NCI-H69 (cell line): ENCODE measurements at places on chromosomes 13 and 19.

- DNase-seq, result peak; percentile 79
Measured at GRCh38 chr13:71864986-71865873, 1.8 kb downstream of the DACH1 start.

- DNase-seq, result no peak
Measured at GRCh38 chr13:90605664-90606063, 741.8 kb upstream of the MIR17HG start.

GRCh38 chr19:56980906-56981305, 138.9 kb upstream of the USP29 start:
- no peak for DNase-seq

DNA sequence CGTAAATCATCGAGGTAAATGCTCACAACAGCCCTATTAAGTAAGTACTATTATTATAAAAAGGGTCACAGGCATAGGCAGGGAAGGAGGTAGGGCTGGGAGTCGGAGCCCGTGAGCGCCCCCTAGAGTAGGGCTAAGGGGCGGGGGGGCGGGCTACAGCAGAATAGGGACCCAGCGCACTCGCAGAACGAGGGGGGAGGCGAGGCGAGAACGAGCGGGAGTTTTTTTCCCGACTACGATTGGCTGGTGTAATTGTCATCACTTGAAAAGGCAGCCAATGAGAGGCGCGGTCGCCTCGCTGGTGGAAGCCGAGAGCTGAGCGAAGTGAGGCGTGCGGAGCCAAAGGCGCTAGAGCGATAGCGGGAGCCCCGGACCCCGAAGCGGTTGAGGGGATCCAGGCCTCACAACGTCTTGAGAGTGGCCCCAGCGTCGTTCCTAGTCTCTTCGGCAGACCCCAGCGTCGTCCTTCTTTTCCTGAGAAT, 24.2 kb downstream of the KEAP1 start:
- peak; percentile 77 for DNase-seq

DNA sequence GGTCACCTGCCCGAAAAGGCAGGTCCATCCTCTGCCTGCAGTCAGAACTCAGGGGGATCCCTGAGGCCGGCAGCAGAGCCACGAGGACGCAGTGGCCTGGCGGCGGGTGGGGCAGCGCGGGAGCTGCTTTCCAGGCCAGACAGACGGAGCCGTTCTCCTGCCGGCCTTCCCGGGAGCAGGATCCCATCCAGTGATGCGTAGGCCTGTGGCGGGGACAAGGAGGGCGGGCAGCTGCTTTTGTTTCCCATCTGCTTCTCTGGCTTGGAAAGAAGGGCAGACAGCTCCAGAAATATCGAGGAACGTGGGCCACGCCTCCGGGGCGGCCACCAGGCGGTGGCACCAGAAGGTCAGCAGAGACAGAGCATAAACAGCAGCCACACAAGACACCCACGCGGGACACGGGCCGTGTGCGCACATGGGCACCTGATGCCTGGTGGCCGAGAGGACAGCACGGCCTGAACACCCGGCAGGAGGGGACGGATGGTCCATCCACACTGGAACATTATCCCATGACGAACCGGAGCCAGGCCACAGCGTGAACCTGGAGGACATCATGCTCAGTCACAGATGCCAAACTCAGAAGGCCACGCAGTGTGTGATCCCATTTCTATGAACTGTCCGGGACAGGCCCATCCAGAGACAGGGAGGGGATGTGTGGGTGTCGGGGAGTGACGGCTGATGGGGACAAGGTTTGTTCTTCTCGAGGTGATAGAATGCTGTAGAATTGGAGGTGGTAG, 13.9 kb upstream of the MKNK2 start:
- no peak for DNase-seq

- no peak for DNase-seq
Measured at GRCh38 chr19:36013280-36014011, 567 bp downstream of the ALKBH6 start.
